ENCODE measurements at places on chromosomes 7 and 10.

DNA sequence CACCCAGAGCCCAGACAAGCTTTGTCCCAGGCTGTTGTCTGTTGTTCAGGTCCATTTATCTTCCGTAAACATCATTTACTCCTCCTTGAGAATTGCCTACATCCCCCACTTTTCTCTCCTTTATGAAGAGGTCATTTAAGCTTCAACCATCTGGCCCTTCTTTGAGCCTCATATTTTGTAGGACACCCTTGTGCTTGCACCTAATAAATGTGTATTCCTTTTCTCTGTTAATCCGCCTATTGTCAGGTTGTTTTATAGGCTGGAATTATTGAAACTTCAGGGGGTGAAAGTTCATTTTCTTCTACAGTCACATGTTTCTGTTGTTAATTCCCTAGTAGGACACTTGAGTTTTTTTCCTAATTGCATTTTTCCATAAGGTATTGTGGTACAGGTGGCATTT is 19.6 kb upstream of the CTTNBP2 start:
- no peak for DNase-seq

DNA sequence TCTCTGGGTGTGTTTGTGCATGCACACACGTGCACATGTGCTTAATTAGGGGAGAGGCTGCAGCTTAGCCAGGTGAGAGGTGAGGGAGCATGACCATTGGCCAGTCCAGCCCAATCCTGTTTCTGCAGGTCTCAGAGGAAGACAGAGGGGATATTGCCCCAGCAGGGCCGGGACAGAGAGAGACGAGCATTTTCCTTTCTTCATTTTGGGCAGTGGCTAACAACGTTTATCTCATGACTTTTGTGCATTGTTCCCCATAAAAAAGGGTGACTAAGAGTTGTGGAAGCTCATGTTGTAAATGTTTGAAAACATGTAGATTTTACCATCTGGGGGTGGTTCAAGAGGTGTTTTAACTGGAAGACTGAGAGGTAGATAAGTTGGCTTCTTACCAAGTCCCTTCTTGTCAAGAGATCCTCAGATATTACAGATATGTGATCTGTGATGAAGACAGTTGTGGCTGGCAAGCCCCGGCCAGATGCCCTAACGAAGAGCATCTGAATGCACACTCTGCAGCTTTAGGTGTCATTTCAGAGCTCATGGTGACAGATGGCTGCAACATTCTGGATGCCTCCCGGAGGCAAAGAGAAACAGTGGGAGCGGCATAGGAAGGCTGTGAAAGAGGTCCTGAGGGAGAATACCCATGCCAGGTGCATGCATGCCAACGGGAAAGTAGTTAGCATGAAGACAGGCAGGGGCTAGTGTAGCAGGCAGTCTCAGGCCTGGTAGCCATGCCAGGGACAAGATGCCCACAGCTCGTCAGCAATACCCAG is 16.7 kb upstream of the DMBT1 start:
- no peak for DNase-seq

DNA sequence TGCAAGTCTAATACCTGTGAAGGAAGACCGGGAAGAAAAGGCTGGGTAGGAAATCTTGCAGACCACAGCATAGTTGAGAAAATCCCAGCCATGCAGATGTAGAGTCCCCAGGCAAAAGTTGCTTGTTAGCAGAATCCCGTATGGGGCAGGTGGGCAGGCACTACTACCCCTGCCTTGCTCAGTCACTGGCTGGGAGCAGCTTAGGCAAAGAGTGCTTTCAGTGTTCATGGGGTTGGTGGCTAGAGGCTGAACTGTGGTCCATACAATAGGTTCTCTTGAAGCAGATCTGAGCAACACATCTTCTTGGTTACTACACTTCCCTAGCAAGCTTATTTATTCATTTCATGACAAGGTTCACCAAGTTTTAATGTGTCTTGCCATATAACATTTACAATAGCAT is 92.6 kb downstream of the AHCYL2 start:
- no peak for DNase-seq

- DNase-seq: no peak
Measured at GRCh38 chr7:156618078-156618779, 22.3 kb upstream of the RNF32 start.

DNA sequence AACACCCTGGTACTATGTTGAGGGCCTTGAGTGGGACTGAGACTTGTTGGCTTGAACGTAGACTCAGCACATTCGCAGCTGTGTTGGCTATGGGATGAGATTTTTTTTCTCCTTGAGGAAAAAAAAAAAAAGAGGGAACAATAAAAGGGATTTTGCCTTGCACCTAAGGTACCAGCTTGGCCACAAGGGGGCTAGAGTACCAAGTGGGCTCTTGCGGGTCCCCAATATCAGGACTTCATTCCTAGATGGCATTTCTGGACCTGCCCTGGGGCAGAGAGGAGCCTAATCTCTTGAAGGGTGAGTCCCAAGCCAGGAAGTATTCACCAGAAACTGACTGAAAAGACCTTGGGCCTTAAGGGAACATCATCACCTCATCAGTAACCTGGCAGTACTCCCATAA is 1083.6 kb upstream of the PHF14 start:
- DNase-seq: no peak

DNA sequence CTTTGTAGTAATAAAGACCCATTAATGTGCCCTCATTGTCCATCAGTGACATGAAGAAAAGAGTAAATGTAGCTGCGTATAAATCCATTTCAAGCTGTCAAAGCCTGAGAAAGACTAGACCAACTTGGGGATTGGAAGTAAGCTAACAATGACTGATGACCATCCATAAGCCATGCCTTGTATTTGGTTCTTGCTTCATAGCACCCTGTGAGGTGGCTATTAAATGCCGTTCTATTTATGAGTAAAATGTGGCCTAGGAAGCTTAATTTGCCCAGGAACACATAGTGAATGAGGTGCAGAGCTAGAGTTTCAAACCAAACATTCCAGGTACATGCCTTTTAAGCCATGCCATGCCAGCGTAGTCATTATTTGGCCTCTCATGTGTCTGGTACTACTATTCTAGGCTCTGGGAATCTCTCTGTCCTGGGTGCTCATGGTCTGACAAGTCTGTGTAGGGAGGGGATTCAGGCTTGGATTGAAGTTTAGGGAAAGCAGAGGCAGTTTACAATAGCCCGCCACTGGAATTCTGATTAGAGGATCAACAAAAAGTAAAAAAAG is 92.1 kb downstream of the ZNF277 start:
- DNase-seq: no peak

DNA sequence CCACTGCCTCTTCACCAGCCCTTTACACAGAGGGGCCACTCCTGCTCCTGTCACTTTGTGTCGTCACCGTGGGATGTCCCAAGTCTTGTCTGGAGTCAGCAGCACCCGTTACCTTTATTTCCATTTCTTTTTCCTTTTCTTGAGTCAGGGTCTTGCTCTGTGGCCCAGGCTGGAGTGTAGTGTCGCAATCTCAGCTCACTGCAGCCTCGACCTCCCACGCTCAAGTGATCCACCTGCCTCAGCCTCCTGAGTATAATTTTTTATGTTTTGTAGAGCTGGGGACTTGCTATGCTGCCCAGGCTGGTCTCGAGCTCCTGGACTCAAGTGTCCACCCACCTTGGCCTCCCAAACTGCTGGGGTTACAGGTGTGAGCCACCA is 28.6 kb upstream of the ADGRA1 start:
- no peak for DNase-seq

GRCh38 chr7:144519925-144520324 is 116.4 kb upstream of the NOBOX start:
- DNase-seq: no peak

Measured in cerebellar nuclear complex (tissue), 1 donor.